ENCODE measurements at places on chromosomes 7 and 10. TPM values are rescaled to one million over a fixed set of nuclear protein-coding genes. Genes with fewer than 3 reads are reported as not detected.
A peak's percentile ranks its signal among the peaks of the same experiment; 100 is the strongest.

DNA sequence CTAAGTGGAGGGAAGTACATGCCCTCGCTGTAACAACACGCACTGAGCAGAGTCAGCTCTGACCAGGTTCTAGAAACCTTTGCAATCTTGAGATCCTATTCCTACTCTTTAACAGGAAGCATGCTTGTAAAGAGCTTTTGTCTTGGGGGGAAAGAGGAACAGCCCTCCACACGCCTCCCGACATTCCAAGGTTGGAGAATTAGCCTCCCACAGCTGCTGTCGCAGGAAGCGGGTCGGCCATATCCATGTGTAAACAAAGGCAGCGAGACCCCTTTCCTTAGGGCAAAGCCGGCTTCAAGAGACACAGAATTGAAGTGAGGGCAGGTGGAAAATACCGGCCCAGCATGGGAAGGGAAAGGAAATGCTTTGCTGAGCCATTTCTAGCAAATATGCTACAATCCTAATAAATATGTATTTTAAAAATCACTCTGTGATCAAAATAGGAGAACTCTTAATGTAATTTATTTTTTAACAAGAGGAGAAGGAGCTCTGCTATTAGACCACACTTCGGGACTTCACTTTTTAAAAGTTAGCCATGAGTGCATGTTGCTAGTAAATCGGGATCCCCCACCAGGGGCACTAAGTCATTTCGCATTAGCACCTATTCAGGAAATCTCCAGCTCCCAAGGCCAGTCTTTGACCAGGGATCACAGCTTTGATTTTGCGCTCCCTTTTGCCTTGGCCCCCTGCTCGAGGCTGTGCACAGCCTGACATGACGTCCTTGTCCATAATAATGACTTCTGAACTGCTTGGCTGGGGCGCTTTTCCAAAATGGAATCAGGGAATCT is 55.9 kb downstream of the FAM204A start:
- H3K4me1 ChIP-seq, result no peaks in the 10 kb centered on the region
- H3K27ac ChIP-seq, result no peak overlapping the region
- H3K36me3 ChIP-seq, result no peaks in the 10 kb centered on the region
- DNase-seq, result no peak
- no peaks in the 10 kb centered on the region for H3K27me3 ChIP-seq
- no peak overlapping the region for H3K4me3 ChIP-seq

DNA sequence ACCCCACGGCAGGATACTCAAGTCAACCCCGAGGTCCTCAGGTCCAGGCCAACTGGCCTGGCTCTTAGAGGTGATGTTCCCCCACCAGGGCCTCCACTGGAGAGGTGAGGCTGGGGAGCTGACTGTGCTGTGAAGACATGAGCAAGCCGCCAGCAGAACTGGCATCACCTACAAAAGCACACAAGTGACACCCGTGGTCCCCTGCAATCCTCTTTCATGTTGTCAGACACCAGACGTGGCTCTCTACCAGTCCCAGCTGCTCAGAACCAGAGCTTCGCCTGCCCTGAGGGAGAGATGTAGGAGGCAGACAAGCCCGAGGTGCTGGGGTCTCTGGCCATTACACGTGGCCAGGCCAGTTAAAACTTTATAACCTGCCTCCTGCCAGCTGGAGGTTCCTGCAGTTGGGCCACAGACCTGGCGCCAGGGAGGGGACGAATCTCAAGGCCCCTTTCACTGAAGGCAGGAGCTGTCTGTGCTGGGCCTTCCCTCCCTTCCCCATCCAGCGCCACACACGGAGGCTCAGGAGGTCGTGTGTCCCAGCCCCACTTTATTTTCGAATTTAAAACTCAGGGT is 2.2 kb downstream of the COMTD1 start:
- H3K27me3 ChIP-seq, result no peaks in the 10 kb centered on the region
- H3K27ac ChIP-seq, result peak overlapping the region; percentile 19
- peak; percentile 35 for DNase-seq
- H3K4me3 ChIP-seq, result no peak overlapping the region
- peaks cover 28% of the 10 kb centered on the region for H3K36me3 ChIP-seq
- H3K4me1 ChIP-seq, result peaks cover 24% of the 10 kb centered on the region

DNA sequence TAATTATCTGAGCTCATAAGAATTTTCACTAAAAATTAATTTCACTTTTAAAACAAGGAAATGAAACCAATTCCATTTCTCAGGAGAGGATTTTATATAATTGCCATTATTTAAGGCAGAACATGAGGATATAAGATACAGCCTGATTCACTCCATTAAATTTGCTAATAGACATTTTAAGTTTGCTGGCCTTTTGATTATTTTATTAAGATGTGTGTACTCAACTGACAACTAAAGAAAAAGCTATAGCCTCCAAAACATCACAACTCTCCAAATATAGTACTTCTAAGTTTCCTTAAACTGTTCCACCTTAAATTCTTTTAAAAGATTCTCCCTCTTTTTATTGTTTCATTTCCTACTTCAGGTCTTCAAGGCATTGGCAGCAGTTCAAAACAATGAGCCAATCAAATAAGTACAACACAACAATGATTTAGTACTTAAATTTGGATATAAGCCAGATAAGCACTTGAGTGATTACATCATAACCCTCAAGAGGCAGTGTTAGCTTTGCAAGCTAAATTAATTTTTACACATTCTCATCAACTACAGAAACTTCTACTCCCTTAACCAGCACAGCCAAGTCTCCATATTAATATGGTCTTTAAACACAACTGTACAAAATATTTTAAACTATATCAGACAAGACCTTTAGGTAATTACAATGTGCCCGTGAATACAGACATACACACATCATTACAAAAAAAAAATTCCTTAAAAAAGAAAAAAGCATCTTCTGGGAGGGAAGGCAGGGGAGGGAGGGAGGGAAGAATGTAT is 121.8 kb downstream of the KMT2C start:
- H3K4me1 ChIP-seq, result peaks cover 21% of the 10 kb centered on the region
- no peak overlapping the region for H3K4me3 ChIP-seq
- peak; percentile 52 for DNase-seq
- 0 out of 2 replicates have a peak, but pooled peaks cover 9% of the 10 kb centered on the region for H3K36me3 ChIP-seq

- H3K4me3 ChIP-seq, result peak overlapping the region; percentile 44
- DNase-seq, result peak; percentile 68
- H3K27ac ChIP-seq, result no peak overlapping the region
These were observed 314.2 kb upstream of the GNAI1 start for GRCh38 chr7:79820387-79820786.

DNA sequence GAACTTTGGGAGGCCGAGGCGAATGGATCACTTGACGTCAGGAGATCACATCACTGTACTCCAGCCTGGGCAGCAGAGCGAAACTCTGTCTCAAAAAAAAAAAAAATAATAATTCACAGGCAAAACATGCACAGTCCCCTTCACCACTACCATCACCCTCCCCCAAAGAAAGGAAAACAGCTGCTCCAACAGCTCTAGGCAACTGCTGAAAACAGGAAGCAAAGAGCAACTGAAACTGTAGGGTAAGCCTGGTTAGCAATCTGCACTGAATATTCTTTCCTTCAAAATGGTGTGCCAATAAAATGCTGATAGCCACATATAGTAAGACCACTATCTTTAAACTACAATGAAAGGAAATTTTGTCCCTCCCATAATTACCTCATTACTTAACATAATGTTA is 11.8 kb downstream of the NT5C2 start:
- H3K4me1 ChIP-seq, result peaks cover 11% of the 10 kb centered on the region
- DNase-seq, result no peak
- H3K27ac ChIP-seq, result no peak overlapping the region

- no peak overlapping the region for H3K27ac ChIP-seq
- no peaks in the 10 kb centered on the region for H3K4me1 ChIP-seq
- peaks cover 31% of the 10 kb centered on the region for H3K27me3 ChIP-seq
- no peaks in the 10 kb centered on the region for H3K36me3 ChIP-seq
- no peak overlapping the region for H3K4me3 ChIP-seq
These were observed 1.0 kb downstream of the LRRTM3 start for GRCh38 chr10:66926841-66927240.

- DNase-seq, result no peak
- no peaks in the 10 kb centered on the region for H3K4me1 ChIP-seq
- no peaks in the 10 kb centered on the region for H3K36me3 ChIP-seq
- H3K27me3 ChIP-seq, result no peaks in the 10 kb centered on the region
- no peak overlapping the region for H3K27ac ChIP-seq
These were observed 431.2 kb downstream of the RPS24 start for GRCh38 chr10:78464856-78465267.

DNA sequence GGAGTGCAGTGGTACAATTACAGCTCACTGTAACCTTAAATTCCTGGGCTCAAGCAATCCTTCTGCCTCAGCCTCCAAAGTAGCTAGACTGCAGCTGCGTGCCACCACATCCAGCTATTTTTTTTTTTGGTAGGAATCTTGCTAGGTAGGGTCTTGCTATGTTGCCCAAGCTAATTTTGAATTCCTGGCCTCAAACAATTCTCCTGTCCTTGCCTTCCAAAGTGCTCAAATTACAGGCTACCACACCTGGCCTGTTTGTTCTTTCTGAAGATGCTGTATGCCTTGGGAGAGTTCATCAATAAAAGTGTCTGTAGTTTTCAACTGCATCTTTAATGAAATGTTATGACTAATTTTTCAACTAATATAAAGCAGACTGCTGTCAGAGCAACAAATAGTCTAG is 452 bp downstream of the SAMD9 start:
- peak overlapping the region; percentile 78 for H3K4me3 ChIP-seq
- H3K4me1 ChIP-seq, result peaks cover 46% of the 10 kb centered on the region
- DNase-seq, result peak; percentile 19
- no peaks in the 10 kb centered on the region for H3K36me3 ChIP-seq

GRCh38 chr7:142798451-142799436 is 28.0 kb downstream of the PRSS2 start:
- no peak overlapping the region for H3K4me3 ChIP-seq
- peaks cover 4% of the 10 kb centered on the region for H3K4me1 ChIP-seq
- H3K27me3 ChIP-seq, result peaks cover 84% of the 10 kb centered on the region
- H3K27ac ChIP-seq, result no peak overlapping the region

DNA sequence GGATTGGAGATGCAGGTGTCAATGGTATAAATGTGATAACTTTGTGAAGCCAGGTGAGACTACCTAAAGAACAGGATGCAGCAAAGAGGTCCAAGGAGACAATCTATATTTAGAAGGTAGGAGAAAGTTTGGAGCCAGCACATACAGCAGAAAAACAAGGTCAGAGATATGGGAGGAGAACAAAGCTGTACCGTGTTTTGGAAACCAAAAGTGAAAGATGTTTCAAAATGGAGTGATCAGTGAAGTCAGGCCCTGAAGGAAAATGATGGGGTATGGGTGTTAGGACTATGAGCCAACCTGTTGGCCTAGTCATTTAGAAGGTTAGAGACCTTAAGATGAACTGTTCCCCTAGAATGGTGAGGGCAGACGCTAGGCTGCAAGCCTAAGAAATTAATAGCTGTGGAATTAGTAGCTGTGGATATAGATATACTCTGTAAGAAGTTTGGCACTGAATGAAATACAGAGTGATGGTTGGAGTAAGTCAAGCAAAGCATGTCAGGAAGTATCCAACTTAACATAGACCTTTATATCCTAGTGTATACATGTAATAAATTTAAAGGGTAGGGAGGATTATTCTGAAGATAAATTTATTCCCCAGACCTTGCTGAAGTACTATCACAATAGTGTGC is 149.8 kb upstream of the WNT16 start:
- no peak overlapping the region for H3K27ac ChIP-seq
- DNase-seq, result no peak
- peaks cover 6% of the 10 kb centered on the region for H3K4me1 ChIP-seq

DNA sequence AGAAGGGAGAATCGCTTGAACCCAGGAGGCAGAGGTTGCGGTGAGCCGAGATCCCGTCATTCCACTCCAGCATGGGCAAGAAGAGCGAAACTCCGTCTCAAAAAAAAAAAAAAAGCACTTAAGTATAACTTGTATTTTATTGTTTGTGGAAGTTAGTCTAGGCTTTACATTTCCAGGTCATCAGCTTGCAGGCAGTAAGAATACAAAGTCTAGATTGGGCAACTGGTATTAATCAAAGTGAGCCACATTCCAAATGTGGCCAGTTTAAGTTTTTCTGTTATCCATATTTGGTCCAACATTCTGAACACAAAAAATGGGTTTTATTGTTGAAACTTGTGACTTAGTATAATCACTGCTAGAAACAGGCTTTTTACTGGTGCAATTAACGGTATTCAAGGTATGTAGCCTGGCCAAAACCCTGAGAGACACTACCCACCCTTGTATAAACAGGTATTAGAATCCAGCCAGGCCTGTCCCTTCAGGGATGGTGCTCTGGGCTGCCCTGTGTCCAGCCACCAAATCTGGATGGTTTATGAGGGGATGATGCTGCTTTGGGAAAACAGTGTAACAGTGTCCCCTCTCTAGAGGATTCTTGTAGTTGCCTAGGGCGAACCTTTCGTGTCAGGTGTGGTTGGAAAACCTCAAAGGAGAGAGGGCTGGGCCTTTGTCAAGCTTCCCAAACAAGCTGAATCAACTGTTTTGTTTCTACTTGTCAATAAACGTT is 122.1 kb upstream of the EFCAB10 start:
- H3K4me1 ChIP-seq, result peaks cover 9% of the 10 kb centered on the region
- no peak overlapping the region for H3K4me3 ChIP-seq
- no peak for DNase-seq

DNA sequence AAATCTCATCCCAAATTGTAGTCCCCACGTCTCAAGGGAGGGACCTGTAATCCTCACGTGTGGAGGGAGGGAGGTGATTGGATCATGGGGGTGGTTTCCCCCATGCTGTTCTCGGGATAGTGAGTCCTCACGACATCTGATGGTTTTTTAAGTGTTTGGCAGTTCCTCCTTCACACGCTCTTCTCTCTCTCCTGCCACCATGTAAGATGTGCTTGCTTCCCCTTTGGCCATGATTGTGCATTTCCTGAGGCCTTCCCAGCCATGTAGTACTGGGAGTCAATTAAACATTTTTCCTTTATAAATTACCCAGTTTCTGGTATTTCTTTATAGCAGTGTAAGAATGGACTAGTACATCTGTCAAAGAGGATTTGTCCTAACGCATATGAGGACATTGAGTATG is 59.5 kb downstream of the RGS10 start:
- H3K4me1 ChIP-seq, result no peaks in the 10 kb centered on the region
- H3K27me3 ChIP-seq, result peaks cover 13% of the 10 kb centered on the region
- no peak for DNase-seq
- no peak overlapping the region for H3K27ac ChIP-seq
- no peaks in the 10 kb centered on the region for H3K36me3 ChIP-seq
- no peak overlapping the region for H3K4me3 ChIP-seq

DNA sequence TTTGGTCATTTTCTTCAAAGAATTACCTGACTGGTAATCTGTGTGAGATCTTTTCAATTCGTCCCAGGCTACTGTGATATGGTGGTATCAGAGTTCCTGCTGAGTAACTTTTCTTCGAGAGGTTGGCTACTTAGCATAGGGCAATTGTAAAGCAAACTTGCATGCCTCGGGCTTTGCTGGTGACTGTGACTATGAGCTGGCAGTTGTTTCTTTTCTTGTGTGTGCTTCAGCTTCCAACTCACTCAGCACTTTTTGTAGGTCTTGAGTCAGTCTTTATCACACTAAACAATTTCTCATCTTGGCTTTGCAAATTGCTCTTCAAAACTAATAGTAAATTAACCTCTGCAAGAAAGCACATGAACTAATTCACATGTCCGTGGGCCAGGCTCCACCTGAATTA is 44.3 kb downstream of the PRR15 start:
- no peak overlapping the region for H3K4me3 ChIP-seq
- H3K4me1 ChIP-seq, result peaks cover 78% of the 10 kb centered on the region
- H3K27me3 ChIP-seq, result no peaks in the 10 kb centered on the region
- H3K36me3 ChIP-seq, result no peaks in the 10 kb centered on the region

LBX1 gene
- total RNA-seq, result not detected

SPAG6 gene
- total RNA-seq, result not detected

AKR1C8 gene
- not detected for total RNA-seq

DGKB gene
- total RNA-seq, result 0.65 TPM

ASIC3 gene
- not detected for total RNA-seq
